Stimulated activated CD4-positive, alpha-beta T cell treated with anti-CD3 and anti-CD28 coated beads, Interleukin-12 subunit alpha, Interleukin-12 subunit beta, amount 100 ng/mL, for 48 hours (primary cell): ENCODE measurements at places on chromosomes 3 and 15.

- DNase-seq: no peak
These were observed 151.5 kb downstream of the ALCAM start for GRCh38 chr3:105518203-105518602.

GRCh38 chr15:94972314-94972713, 741.0 kb downstream of the MCTP2 start:
- DNase-seq: no peak

- peak; percentile 30 for DNase-seq
These were observed 3.8 kb upstream of the SLCO3A1 start for GRCh38 chr15:91849749-91850161.

GRCh38 chr3:102736975-102737304, 302.1 kb downstream of the ZPLD1 start:
- no peak for DNase-seq

DNA sequence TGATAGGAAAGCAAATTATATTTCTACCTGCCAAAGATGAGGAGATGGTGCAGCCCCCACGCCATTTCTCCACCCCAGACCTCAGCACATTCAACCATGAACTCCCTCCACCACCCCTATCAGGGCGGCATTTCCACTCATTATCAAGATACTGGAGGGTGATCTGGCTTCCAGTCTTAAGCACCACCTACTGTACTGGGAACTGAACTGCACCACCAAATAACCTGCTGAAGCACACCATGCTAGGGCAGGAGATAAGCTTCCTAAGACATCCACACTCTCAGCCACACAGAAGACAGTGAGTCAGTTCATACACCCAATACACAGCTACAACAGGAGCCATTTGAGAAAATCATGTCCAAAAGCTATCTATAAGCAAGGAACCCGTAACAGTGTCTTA, 98.8 kb downstream of the FGF7 start:
- DNase-seq: no peak

- no peak for DNase-seq
These were observed 25.8 kb downstream of the AQP9 start for GRCh38 chr15:58163985-58164384.

- no peak for DNase-seq
These were observed 21.3 kb upstream of the RAD18 start for GRCh38 chr3:8984526-8984925.

DNA sequence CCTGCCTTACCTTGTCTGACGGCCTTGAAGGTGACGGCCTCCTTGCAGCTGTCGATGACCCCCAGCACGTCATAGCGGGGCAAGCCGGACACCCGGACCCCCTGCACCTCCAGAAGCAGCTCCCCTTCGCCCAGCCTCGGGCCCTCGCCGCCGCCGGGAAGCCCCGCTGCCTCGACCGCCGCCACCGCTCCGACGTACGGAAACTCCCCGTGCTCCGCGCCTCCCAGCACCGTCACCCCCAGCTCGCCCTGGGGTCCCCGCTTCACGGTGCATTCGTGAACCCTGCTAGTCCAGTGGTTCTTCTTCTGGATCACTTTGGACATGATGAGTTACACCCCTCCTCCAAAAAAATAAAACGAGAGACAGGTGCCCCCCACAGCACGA, 740 bp downstream of the MAGI1 start:
- no peak for DNase-seq

GRCh38 chr15:91694131-91694830, 159.2 kb upstream of the SLCO3A1 start:
- no peak for DNase-seq

GRCh38 chr3:16559653-16560365, 45.4 kb downstream of the DAZL start:
- no peak for DNase-seq

- no peak for DNase-seq
These were observed 16.1 kb downstream of the FILIP1L start for GRCh38 chr3:100097919-100098783.

DNA sequence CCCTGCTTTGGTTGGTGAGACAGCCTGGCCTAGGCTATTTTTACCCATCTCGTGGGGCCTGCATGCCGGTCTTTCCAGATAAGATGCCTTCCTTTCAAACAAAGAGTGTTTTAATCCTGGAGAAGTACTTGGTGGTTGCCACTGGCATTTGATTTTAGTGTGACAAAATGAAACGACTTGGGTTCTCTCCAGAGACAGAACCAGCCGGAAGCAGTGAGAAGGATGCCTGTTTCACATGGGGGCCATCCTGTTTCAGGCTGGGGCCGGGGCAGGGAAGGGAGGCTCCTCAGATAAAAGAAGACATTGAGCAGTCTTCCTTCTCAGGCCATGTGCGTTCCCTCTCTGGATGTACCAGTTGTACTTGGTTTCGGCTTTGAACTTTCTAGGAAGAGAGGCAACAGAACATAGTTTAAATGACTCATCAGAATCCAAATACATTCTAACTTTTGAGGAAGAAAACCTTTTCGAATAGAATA, 74.9 kb downstream of the TOP2B start:
- no peak for DNase-seq
